ENCODE measurements at places on chromosomes 2 and 18.

- no peak for DNase-seq
Measured at GRCh38 chr2:221810245-221810644, 238.1 kb upstream of the EPHA4 start.

DNA sequence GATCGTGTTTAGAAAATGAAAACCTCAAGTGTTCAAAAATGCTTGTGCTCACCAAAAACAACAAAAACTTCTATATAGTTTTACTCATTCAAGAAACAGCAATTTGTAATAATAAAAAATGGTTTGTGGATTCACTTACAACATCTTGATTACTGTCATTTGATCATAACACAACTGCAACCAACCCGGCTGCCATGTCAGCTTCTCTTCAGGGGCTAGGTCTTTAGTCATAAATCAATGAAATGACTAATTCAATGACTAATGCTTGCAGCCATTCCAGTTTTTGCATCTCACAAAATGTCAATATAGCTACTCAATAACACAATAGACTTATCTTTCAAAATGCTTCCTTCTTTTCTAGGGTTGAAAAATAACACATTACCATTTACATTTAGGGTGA, 128.0 kb downstream of the OLA1 start:
- DNase-seq: no peak

DNA sequence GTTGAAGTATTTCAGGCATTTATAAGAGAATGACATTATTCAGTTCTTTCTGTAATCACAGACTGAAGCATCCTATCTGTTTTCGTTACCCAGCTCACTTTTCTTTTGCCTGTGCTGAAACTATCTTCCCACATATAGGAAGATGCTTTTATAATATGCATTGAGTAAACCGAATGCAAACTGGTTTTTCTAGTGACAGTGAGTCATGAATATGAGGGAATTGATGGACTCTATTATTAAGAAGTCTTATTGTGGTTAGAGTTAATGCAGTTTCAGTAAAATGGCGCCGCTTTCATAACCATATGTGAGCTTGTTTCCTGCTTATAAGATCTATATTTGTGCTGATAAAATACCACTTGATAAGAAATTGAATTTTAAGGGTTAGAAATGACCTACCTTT, 59.2 kb downstream of the ACVR2A start:
- no peak for DNase-seq

DNA sequence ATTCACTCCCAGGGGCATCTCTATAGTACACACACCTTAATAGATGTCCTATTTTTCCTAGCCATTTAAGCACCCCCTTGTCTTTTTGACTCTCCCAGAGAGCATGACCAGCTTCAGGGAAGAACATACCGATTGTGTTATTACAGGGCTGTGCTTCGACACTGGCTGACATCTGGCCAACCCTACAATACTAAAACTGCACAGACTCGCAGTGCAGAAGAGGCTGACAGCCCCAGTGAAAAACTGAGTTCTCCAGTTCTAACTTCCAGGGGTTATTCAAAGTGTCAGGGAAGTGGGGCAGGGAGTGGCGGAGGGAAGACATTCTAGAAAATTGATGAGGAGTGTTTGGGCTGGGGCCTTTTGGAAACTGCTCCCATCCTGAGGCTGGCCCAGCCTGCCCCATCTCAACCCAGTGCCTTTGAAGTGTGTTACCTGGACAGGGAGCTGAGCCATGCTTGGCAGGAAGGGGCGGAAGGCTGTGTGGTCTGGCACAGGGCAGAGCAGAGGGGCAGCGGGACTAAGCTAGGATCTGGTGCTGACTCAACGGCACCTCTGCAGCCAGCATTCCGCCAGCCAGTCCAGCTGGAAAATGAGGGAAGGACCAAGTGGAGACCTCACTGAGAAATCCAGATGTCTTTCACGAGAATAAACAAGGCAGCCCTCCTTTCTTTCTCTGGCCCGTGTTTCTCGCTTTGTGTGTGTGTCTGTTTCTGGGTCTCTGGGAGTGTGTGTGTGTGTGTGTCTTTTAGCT, 15.4 kb upstream of the IGFBP5 start:
- DNase-seq: no peak

DNA sequence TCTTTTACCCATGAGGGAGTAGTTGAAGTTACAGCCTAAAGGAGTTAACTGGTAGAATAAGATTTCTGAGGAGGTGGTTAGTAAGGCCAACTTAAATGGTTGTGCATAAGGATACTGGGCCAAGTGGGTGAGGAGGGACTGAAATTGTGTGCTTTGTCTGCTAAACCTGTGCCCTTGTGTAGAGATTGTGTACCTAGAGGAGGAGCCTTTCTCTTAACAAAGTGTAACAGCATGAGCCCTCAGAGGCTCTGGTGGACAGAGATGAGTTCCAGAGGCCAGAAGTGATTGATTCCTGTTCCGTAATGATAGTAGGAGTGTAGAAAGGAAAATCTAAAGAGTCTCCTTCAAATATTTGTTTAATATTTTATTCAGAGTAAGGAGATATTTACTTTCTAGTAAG, 42.9 kb downstream of the OTX1 start:
- DNase-seq: no peak

- no peak for DNase-seq
Measured at GRCh38 chr2:140422759-140423158, 1642.6 kb upstream of the NXPH2 start.

DNA sequence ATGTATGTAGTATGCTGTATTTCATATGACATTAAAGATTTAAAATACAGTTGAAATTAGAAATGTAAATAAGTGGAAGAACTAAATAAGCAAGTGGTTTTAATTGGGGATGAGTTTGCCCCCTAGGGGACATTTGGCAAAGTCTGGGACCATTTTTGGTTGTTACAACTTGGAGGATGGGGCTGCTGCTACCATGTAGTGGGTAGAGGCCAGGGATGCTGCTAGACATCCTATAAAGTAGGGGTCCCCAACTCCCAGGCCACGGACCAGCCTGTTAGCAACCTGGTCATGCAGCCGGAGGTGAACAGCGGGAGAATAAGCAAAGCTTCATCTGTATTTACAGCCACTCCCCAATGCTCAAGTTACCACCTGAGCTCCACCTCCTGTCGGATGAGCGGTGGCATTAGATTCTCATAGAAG, 27.9 kb upstream of the ASNSD1 start:
- peak; percentile 34 for DNase-seq

GRCh38 chr2:185338104-185338503, 400.5 kb upstream of the FSIP2 start:
- no peak for DNase-seq

DNA sequence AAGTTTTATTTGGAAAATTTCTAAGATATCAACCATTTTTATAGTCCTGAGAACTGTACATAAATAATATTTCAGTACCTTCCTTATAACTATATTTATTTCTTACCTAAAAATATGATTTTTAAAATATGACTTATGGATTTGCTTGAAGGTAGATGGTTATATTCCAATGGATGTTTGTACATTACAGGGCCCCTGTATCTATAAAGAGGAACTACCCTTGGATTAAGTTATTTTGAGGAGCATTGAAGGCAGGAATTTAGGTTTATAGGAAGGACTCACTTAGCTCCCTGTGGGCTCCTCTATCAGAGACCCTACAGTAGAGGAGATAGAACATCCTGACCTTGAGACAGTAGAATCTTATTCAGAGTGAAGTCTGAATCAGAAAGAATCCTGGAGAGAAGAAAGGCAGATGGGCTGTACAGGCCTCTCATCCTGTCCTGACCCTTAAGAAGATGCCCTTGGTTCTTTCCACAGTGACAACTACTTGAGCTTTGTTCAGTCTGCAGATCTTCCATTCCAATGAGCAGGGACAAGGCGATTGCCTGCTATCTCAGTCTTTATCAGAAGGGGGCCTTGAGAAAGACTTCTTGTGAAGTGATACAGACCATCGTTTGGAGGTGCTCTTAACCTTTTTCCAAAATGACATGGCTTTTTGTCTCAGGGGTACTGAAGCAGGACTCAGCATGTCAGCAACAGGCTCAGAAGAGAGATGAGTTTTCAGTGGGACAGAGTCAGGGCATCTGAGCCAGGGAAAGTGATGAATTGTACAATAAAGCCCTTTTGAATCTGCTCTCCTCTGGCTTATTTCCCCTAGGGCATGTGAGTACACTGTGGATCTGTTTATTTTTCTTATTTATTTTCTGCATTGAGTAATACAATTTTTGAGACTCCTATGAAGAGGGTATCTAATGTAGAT, 20.9 kb downstream of the OXER1 start:
- DNase-seq: no peak

All from CD4-positive, alpha-beta T cell treated with Interleukin-12 subunit alpha and Interleukin-12 subunit beta, for 1 hour (primary cell).